Activated T-helper 1 cell treated with anti-CD3 and anti-CD28 coated beads, Interleukin-2, amount 50 U/mL, for 16 hours (primary cell): ENCODE measurements at places on chromosomes 1 and 21.

GRCh38 chr1:179785031-179785431 is 41.9 kb downstream of the FAM163A start:
- DNase-seq = no peak

DNA sequence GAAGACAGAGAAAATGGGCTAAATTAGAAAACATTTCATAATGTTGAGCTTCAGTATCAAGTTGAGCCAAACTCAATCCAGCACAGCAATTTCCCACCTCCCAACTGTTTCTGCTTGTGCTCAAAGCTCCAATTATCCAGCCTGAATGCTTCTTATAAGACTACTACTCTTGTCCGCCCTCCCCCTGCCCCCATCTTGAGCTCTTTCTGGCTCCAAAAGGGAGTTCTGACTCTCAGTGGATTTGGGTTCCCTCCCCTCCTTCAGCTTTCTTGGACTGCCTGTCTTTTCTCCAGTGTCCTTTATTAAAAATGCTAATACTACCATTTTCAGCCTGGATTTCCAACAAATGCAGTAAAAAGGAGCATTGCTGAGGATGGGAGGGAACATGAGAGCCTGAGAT is 174.8 kb downstream of the ASTN1 start:
- DNase-seq = no peak

DNA sequence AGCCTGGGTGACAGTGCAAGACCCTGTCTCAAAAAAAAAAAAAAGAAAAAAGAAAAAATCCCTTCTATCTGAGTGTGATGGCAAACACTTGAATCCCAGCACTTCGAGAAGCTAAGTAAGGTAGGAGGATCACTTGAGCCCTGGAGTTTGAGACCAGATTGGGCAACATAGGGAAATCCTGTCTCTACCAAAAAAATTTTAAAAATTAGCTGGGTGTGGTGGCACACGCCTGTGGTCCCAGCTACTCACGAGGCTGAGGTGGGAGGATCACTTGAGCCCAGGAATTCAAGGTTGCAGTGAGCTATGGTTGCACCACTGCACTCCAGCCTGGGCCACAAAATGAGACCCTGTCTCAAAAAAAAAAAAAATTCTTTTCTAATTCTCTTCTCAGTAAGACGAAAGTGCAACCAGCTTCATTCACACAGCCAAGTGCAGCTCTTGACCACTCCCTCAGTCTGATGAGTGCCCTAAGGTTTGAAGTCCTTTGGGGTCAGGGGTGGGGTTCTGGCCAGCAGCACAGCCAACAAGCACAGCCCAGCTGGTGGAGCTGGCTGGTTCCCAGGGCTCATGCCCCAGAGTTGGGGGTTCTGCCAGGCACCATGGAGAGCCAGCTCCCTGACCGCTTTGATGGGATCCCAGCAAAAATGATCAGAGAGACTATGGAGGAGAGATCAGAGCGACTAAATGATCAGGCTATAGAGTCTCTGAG is 8.0 kb downstream of the SLC2A5 start:
- no peak for DNase-seq

GRCh38 chr1:23977854-23978191 is 2.3 kb downstream of the SRSF10 start:
- DNase-seq = no peak

- no peak for DNase-seq
Measured at GRCh38 chr21:33968080-33968994, 52.7 kb upstream of the ATP5PO start.
